ENCODE measurements at places on chromosomes 11 and 22. TPM values are rescaled to one million over a fixed set of nuclear protein-coding genes. Genes with fewer than 3 reads are reported as not detected.

DNA sequence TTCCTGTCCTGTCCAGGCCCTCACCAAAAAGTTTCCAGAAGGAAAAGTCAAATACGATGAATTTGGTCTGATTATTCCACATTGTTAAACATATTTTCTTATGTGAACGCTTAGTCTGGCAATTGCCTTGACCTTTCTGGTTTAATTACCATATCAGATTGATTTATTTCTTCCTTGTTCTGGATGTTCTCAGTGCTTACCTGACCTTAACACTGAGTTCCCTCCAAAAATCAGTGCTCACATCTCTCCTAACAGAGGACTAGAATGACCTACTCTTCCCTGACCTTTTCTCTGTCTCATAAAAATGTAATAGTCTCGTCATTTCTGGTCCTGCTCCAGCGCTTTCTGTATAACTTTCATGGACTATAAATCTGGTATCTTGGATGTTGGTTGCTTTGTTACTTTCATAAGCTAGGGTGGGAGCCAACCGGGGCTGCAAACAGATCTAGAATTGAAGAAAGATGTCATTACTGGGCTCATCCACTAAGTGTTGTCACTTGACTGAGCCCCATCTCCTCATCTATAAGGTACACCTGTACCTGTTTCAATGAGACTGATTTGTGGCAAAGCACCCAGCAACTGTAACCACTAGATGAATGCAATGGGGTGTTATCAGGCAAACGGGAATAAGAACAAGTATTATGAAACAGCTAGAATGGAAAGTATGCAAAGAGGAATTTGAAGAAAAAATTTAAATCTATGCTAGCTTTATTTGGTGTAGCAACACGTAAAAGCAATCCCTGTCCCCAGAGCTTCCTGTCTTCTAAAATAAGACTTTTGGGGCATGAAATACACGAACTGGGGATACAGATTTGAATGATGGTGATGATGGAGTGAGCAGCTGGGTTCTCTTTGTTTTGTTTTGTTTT, 2.4 kb downstream of the FADS2 start:
- H3K27me3 ChIP-seq: no peaks in the 10 kb centered on the region
- no peak for DNase-seq

DNA sequence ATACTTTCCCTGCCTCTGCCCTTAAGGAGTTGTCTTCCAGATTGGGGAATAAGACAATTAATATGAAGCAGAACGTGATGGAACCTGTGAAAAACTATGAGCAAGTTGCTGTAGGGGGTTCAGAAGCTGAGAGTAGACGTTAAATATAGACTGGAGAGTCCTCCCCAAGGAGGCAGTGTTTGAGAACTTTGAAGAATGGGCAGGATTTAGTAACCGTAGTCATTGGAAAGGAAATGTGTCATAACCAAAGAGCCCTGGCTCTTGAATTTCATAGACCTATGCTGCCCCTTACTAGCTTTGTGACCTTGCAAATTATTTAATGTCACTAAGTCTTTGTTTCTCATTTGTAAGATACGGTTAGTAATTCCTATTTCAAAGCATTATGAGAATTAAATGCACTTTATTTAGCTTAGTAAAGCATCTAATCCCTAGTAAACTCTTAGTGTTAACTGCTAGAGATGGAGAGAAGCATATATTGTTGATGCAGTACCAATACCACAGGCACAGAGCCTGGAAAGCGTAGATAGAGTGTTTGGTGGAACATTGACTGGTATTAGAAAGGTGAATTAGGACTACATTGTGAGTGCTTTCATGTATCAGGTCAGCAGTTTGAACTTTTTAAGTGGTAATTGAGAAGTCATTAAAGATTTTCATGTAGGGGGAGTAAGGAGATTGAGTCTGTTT, 54.1 kb downstream of the MCAM start:
- H3K4me3 ChIP-seq: no peak overlapping the region
- H3K36me3 ChIP-seq: no peaks in the 10 kb centered on the region
- no peak for DNase-seq
- peaks cover 32% of the 10 kb centered on the region for H3K4me1 ChIP-seq
- no peaks in the 10 kb centered on the region for H3K27me3 ChIP-seq
- H3K27ac ChIP-seq: peak overlapping the region; percentile 5

GRCh38 chr11:97764605-97765004, 1256.1 kb upstream of the CNTN5 start:
- H3K4me1 ChIP-seq: no peaks in the 10 kb centered on the region
- H3K36me3 ChIP-seq: no peaks in the 10 kb centered on the region
- H3K27me3 ChIP-seq: no peaks in the 10 kb centered on the region
- no peak for DNase-seq
- no peak overlapping the region for H3K27ac ChIP-seq
- H3K4me3 ChIP-seq: no peak overlapping the region

- no peak overlapping the region for H3K4me3 ChIP-seq
- no peaks in the 10 kb centered on the region for H3K4me1 ChIP-seq
- DNase-seq: no peak
- no peaks in the 10 kb centered on the region for H3K36me3 ChIP-seq
- no peaks in the 10 kb centered on the region for H3K27me3 ChIP-seq
Measured at GRCh38 chr11:24267014-24267413, 229.8 kb upstream of the LUZP2 start.

GRCh38 chr11:64920124-64920523, 3.1 kb upstream of the ATG2A start:
- H3K4me3 ChIP-seq: no peak overlapping the region
- no peaks in the 10 kb centered on the region for H3K36me3 ChIP-seq
- no peak overlapping the region for H3K27ac ChIP-seq
- no peaks in the 10 kb centered on the region for H3K27me3 ChIP-seq
- H3K4me1 ChIP-seq: peaks cover 17% of the 10 kb centered on the region

DNA sequence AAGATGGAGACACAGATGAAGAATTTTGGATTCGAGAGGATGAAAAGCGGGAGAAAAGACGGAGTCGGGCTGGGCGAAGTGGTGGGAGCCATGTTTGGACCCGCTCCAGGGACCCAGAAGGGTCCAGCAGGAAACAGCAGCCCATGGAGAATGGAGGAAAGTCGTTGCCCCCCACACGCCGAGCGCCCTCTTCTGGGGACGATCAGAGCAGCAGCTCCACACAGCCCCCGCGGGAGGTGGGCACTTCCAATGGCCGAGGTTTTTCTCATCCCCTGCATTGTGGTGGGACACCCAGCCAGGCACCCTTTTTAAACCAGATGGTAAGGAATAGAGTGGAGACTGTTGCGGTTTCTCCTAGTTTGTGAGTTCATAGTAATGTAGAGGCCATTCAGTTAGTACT, 22.8 kb upstream of the SLC25A18 start:
- no peak for DNase-seq
- peaks cover 4% of the 10 kb centered on the region for H3K27me3 ChIP-seq
- H3K27ac ChIP-seq: no peak overlapping the region
- H3K4me1 ChIP-seq: no peaks in the 10 kb centered on the region

DNA sequence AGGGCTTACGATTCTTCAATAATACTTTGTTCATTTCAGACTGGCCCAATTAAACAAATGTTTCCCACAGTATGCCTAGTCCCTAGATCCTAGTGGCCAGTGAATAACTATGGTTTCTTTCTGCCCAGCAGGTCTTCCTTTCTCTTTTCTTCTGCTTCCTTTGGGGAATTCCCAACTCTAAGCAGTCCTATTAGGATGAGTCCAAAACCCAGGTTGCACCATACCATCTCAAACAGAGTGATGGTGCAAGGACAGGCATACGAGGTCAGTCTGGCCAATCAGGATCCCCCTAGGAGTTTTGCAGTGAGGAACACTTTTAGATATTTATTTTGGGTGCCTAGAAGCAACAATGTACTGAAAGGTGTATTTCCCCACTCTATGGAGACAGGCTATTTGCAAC, 41.4 kb upstream of the CCDC34 start:
- no peaks in the 10 kb centered on the region for H3K27me3 ChIP-seq
- peaks cover 5% of the 10 kb centered on the region for H3K36me3 ChIP-seq
- no peak overlapping the region for H3K27ac ChIP-seq
- no peak overlapping the region for H3K4me3 ChIP-seq
- no peak for DNase-seq
- H3K4me1 ChIP-seq: peaks cover 17% of the 10 kb centered on the region

DNA sequence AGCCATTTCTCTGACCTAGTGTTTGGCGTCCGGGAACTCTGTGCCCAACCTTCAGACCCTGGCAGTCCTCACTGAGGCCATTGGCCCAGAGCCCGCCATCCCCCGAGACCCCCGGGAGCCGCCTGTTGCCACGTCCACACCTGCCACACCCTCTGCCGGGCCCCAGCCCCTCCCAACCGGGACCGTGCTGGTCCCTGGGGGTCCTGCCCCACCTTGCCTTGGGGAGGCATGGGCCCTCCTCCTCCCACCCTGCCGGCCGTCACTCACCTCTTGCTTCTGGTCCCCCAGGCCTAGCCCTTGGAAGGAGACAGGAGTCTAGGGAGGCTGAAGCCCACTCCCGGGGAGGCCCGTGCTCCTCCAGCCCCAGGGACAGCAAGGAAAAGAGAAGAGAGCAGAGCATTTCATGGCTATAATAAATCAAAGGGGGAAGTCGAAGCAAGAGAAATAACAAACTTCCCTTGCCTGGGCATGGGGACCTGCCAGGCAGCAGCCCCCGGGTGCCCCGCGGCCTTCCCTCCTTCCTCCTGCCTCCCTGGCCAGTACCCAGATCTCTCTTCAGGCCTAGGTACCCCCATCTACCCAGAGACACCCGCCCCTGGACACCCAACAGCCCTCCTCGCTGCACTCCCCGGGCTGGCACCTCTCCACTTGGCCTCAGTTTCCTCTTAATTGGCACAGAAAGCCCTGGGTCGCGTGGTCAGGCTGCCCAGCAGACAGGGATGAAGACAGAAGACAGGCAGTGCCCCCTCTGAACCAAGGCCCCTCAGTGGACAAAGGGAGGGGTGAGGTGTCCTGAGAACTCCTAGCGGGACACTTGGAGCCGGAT, 13.0 kb upstream of the SLC39A13 start:
- no peak overlapping the region for H3K4me3 ChIP-seq
- H3K27ac ChIP-seq: no peak overlapping the region
- no peaks in the 10 kb centered on the region for H3K36me3 ChIP-seq
- DNase-seq: no peak

DNA sequence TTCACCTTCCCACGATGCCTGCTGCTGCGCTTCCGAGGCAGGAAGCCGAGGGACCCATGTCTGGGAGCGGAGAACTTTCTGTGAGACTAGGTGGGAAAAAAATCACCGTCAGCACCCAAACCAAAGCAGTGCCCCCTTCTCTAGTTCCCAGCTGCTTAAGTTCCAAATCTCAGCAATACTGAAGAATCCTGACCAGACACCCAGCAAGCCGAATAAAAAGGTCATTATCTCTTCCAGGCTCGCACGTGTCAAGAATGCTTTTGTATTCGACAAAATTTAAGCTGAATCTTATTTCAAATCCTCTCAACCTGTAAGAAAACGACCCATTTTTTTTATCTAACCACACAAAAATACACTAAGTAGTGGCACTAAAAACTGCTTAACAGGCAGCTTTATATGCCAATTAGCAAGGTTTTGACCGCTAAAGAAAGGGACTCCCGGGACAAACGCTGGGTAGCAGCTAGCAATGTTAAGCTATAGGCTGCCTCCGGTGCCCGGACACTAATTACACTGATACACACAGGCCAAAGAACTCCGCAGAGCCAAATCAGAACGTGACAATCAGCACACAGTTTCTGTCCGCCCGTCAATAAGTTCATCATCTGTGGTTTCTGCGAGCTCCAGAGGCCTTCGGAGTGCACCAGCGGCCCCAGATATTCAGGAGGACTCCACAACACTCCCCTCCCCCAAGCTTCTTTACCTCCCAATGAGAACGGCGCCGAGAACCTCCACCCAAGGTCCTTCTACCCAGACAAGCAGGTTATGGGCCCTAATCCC, 728 bp downstream of the RPL3 start:
- no peaks in the 10 kb centered on the region for H3K27me3 ChIP-seq
- H3K4me3 ChIP-seq: peak overlapping the region; percentile 80
- peaks cover 24% of the 10 kb centered on the region for H3K4me1 ChIP-seq
- H3K36me3 ChIP-seq: peaks cover 54% of the 10 kb centered on the region
- peak overlapping the region; percentile 99 for H3K27ac ChIP-seq
- DNase-seq: peak; percentile 23

DNA sequence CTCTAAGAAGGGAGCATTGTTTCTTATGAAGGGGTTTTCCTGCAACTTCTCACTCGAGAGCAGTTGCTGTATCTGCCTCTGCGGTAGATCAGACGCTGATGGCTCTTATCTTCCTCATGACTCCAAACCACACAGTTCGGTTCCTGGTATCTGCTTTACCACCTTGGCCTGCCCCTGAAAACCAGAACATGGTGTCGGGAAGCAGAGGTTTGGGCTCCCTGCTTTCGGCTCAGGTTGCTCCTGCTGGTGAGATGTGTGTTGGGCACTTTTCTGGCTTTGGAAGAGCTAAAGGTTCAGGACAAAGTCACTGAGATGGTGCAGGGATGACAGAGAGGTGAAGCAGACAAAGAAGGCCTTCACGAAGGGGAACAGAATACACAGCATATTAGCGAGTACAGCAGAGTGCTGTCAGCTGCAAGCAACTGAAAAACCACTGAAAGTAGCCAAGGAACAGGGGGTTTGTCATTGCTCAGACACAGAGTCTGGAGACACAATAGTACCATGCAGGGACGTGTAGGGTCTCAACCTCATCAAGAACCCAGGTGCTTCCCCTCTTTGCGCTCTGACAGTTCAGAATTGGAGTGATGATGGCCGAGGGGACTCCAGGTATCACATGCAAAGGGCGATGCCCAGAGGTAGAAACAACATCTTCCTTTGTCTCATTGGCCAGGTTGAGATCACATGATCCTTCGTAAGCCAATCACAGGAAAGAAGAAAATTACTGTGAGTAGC, 11.9 kb upstream of the CSF2RB start:
- H3K4me1 ChIP-seq: no peaks in the 10 kb centered on the region
- H3K4me3 ChIP-seq: no peak overlapping the region
- no peak for DNase-seq
- H3K36me3 ChIP-seq: no peaks in the 10 kb centered on the region
- no peak overlapping the region for H3K27ac ChIP-seq

GRCh38 chr11:128717516-128717915, 23.6 kb downstream of the FLI1 start:
- DNase-seq: no peak
- no peak overlapping the region for H3K4me3 ChIP-seq
- H3K27me3 ChIP-seq: no peaks in the 10 kb centered on the region
- H3K36me3 ChIP-seq: no peaks in the 10 kb centered on the region
- no peak overlapping the region for H3K27ac ChIP-seq

GRCh38 chr22:32780726-32781310, 20.7 kb upstream of the TIMP3 start:
- no peak overlapping the region for H3K4me3 ChIP-seq
- H3K36me3 ChIP-seq: no peaks in the 10 kb centered on the region
- H3K27me3 ChIP-seq: no peaks in the 10 kb centered on the region
- H3K27ac ChIP-seq: no peak overlapping the region

DNA sequence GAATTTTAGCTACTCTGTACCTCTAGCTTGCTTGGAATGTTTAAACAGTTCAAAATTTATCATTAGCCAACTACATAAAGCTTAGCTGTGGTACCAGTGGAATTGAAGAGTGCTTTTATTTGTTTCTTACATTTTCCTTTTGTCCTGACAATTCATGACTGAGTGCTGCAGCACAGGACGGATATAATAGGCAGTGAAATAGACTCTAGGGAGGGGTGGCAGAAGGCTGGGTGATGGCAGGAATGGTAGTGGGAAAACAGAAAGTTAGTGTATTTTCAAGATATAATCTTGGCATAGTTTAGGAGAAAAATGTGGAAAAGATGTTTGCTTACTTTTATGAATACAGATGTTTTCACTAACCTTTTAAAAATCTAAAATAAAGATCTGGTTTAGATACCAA, 31.1 kb upstream of the ARHGAP32 start:
- no peaks in the 10 kb centered on the region for H3K27me3 ChIP-seq
- H3K4me1 ChIP-seq: peaks cover 16% of the 10 kb centered on the region
- no peaks in the 10 kb centered on the region for H3K36me3 ChIP-seq
- DNase-seq: no peak

The NXPE1 gene
- not detected for polyA plus RNA-seq

The TEAD1 gene
- 32.7 TPM for polyA plus RNA-seq

The RGL4 gene
- polyA plus RNA-seq: not detected

The BET1L gene
- 44.8 TPM for polyA plus RNA-seq

The LAYN gene
- 5.1 TPM for polyA plus RNA-seq

Measured in keratinocyte (primary cell).